ENCODE measurements at places on chromosomes 1 and 21.
A peak's percentile ranks its signal among the peaks of the same experiment; 100 is the strongest.

DNA sequence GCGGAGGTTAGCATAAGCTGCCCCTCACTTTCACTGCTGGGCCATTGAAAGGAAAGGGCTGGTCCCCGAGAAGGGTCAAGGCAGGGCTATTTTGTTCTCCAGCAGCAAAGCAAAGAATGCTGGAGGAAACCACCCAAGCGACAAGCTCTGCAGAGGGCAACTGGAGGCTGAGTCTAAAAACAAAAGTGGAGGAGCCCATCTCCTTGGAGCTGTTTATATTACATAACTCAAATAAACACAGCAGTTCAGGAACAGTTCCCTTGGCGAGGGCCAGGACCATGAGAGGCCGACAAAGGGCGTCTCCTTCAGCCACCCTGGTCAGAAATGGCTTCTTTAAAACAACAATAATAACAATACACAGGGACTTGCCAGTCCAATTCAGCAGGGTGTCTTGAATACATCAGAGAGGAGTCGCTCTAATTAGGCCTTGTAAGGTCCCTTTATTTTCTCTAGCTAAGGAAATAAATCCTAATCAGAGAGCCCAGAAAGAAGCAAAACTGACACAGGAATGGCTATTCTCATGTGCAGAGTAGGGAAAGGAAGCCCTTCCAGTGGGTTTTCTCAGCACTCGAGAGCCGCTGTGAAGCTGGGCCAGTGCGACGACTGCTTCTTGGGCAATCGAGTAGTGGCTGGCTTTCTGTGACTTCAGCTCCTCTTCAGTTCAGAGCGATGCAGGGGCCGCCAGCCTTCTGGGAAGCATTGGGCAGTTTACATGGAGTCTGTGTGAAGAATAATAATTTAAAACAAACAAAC, 57.0 kb upstream of the TARBP1 start:
- DNase-seq: peak; percentile 38

- DNase-seq: no peak
These were observed 27.5 kb upstream of the PRKACB start for GRCh38 chr1:84116558-84116957.

DNA sequence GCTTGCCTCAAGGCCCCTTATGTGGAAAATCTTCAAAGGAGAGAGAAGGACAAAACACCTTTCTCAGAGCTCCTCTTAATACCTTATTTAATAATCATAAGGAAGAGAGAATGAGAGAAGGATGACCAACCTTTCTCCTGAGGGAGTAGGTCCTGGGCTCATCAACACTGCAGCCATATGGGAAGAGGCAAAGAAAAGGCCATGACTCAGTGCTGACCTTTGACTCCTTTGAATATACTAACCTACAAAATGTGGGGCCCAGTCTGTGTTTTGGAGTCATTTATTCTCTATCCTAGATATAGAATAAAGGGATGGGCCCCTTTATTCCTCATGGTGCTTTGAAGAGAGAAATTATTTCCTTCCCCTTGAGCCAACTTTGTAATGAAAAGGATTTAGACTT, 38.3 kb downstream of the CAMSAP2 start:
- DNase-seq: no peak

- DNase-seq: no peak
These were observed 320.2 kb downstream of the PTPRC start for GRCh38 chr1:198959032-198959431.

GRCh38 chr1:153465811-153466636, 5.6 kb upstream of the S100A7 start:
- DNase-seq: no peak

GRCh38 chr21:29305068-29305467, 6.3 kb downstream of the BACH1 start:
- DNase-seq: no peak

DNA sequence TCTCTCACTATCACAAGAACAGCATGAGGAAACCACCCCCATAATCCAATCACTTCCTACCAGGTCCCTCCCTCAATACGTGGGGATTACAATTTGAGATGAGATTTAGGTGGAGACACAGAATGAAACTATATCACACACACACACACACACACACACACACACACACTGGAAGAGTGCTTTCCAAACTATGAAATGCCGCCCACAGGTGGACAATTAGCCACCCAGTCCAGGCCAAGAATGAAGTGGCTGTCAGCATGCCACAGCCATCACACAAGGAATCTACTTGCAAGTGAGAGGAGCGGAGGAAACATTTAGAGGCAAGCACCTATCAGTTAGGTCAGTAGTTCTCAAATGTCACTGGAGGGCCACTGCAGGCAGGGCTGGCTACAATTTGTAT, 105.4 kb upstream of the HOOK1 start:
- DNase-seq: no peak

- DNase-seq: no peak
These were observed 33.9 kb upstream of the PDC start for GRCh38 chr1:186494832-186495271.

GRCh38 chr1:244409701-244410100, 42.0 kb downstream of the ADSS2 start:
- DNase-seq: no peak

DNA sequence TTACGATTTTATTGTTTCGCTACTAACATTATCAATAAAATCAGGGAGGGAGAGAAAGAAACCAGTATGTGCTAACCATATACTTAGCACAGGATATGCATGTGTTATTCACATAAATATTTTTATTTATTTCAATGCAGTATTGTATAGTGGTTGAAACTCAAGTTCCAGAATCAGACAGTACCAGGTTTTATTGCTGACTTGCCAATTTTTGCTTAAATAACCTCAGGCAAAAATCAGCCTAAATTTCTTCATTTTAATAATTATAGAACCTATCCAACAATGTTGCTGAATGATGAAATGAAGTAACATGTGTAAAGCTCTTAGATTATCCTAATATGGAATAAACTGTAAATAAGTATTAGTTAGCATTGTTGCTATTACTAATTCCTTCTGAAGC, 61.4 kb upstream of the LRRC7 start:
- DNase-seq: no peak

DNA sequence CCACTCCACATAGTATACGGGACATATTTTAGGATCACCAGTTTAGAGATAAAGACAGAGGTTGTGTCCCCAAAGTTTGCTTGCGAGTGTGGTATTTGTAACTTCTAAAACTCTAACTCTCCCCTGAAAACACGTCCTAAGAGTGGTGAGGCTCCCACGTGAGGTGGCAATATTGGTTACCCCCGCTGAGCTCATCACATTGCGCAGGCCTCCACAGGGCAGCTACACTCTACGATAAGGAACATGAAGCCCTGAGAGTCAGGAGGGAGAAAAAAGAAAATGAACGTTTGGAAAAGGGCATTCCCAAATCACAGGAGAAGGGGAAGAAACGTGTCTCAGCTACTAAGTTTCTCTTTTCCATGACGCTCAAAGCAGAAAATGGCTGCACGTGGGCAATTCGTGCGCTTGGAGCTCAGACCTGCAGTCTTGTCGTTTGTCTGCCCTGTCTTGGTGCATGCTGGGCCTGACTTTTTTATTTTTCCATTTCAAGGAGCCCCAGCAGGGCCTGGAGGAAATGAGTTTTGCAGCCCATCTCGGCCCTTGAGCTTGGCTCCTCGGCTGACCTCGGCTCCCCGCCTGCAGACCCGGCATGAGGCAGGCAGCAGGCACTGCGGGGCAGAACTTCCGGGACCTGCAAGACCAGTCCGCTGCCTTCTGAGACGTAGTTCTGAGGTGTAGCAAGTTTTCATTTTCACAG, 25.7 kb downstream of the ERG start:
- no peak for DNase-seq

GRCh38 chr1:234542211-234542850, 63.4 kb upstream of the TARBP1 start:
- no peak for DNase-seq

- DNase-seq: no peak
These were observed 17.6 kb upstream of the PEX10 start for GRCh38 chr1:2429780-2430591.

GRCh38 chr1:202578001-202578504, 132.2 kb downstream of the SYT2 start:
- DNase-seq: no peak

GRCh38 chr1:74683656-74684055, 10.1 kb upstream of the ERICH3 start:
- no peak for DNase-seq

- no peak for DNase-seq
These were observed 13.0 kb downstream of the DHRS3 start for GRCh38 chr1:12604986-12605385.

- DNase-seq: no peak
These were observed 3.9 kb upstream of the CDC42 start for GRCh38 chr1:22048351-22049192.

DNA sequence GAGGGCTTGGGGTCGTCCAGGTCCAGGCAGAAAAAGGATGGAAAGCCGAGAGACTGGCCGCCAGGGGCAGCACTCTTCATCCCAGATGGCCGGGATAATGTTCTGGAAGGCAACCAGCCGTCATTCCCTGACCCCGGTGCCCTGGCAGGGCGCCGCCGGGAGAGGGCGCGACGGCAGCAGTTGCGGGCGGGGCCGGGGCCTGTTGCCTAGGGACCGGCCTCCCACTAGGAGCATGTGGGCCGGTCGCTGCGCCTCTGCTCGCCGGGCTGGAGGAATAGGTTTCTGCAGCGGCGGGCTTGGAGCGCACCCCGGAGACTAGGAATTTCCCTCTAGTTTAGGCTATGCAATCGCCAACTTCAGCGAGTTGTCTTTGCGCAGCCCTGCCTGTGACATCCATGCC, 11.0 kb downstream of the DMRTB1 start:
- no peak for DNase-seq
